Activated CD4-positive, alpha-beta T cell treated with anti-CD3 and anti-CD28 coated beads, Interleukin-2, amount 50 U/mL, for 24 hours (primary cell): ENCODE measurements at places on chromosomes 7 and 10.

GRCh38 chr7:88279323-88279722 is 27.4 kb downstream of the STEAP4 start:
- DNase-seq: no peak

DNA sequence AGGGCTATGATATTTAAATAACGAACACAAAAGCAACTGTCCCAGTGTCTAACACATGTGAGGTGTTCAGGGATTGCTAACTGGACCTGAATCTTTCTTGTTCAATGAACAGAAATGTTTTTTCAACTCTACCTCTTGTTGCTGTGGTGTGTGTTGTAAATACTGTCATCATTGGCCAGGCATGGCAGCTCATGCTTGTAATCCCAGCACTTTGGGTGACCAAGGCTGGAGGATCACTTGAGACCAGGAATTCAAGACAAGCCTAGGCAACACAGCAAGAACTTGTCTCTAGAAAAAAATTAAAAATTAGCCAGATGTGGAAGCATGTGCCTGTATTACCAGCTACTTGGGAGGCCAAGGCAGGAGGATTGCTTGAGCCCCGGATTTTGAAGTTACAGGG is 1250.9 kb downstream of the TYW1 start:
- DNase-seq: no peak

GRCh38 chr7:832968-833424 is 720 bp downstream of the SUN1 start:
- no peak for DNase-seq

DNA sequence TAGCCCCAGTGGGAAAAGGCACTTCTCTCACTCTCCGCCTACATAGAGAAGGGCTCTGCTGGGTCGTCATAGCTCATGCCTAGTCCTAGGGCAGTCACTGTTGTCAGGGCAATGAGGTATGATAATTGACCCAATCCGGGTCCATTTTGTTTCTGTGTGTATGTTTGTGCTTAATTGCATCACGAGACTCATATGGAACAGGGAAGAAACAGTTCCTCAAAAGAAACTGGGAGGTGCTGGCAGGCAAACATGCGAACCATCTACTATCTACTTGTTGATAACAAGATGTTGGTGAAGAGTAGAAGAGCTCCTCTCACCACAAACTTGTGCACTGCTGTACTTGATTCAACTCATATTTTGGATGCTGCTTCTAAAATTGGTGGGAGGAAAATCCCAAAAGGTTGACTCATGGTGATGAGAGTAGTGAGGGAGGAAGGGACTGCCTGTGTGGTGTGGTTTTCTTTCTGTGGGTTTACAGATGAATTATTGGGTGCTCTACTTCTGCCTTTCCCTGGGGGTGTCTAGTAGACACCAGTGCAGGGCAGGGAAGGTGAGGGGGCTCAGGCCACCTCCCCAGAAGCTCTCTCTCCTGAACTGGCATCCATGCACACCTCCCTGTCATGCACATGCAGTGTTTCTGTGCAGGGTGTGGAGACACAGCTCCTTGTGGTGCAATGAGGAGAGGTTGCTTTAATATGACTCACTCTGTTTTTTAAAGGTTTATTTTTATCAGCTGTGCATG is 29.4 kb downstream of the LSMEM1 start:
- no peak for DNase-seq

DNA sequence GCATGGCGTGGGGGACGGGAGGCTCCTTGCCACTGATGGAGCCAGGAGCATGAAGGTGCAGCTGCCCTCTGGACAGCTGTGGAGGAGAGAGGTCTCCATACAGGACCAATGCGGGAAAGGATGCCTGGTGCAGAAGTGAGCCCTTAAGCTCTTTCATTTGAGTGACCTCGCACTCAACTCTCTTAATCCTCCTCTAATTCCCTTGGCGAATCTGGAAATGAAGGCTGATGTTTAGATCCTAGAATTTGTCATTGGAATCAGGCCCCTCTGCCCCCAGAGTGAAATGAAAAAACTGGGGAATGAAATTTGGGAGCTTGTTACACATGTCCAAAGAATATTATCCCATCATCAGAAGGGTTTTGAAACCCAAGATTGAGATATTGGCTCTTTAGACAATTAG is 639.5 kb downstream of the LRMDA start:
- DNase-seq: no peak

DNA sequence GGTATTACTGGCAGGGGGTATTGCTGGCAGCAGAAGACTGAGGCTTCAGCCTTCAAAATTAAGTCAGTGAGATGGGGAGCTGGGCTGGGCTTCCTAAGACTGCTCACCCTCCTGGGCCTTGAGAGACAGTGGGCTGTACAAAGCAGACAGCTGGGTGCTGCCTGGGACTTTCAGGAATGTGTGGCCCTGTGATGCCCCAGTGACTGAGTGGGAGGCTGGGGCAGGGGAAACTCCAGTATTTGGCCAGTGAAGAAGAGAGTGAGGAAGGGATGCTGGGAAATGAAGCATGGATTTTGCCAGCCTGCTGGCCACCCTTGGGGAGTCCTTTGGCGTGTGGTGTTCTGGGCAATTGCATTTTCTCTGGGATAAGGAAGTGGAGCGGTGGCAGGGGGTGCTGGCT is 442 bp downstream of the ANKRD2 start:
- no peak for DNase-seq

- DNase-seq: no peak
These were observed 30.2 kb downstream of the TAS2R16 start for GRCh38 chr7:122965306-122965705.

DNA sequence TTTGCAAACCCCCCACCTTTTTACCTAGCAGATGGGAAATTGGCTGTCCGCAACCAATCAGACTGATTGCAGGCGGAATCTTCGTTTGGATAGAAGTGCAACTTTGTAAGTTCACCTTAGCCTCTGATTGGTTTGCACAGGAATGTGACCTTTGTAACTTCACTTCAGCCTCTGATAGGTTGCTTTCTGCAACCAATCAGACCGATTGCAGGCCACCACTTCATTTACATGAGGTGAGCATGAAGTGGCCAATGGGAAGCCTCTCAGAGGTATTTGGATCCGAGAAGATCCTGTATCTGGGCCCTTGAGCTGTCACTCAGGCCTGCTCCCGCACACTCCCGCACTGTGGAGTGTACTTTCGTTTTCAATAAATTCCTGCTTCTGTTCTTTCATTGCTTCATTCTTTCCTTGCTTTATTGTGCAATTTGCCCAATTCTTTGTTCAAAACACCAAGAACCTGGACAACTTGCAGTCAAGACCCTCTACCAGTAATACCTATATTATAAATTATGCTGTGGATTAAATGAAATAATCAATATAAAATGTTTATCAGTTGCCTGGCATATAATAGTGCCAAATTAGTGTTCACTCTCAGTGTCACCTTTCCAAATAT is 491.4 kb downstream of the PLXNA4 start:
- no peak for DNase-seq

DNA sequence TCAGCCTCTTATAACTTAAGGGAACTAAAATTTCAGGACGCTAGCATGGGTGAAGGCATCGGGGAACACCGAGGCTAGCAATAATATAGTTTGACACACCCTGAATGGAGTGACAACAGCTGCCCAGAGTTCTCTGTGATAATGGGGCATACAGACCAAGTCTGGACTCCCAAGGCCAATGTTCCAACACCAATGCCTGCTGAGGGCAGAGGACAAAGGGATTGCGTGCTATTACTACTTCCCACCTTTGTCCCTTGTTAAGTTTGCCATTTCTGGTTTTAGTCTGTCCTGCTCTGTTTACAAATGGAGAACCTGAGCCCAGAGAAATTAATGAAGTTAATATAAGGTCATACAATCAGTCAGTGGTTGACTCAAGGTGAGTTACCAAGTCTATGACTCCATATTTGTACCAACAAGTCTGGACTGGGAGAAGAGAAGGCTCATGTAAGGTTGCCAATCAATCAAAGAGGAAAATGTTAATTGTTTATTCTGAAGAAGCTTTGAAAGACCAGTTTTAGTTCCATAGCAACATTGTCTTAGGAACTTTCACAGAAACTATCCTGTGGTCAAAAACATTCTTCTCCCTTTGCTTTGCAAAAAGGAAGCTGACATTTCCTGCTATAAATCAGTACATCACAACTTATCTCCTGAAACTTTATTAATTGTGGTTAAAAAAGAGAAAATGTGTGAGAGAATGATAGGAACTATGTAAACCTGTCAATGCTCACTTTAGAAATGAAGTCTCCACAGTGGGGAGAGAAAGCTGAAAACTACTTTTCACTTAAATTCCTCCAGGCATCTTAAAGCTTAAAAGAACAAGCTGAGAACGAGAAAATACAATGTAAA is 74.5 kb downstream of the CCDC6 start:
- no peak for DNase-seq

DNA sequence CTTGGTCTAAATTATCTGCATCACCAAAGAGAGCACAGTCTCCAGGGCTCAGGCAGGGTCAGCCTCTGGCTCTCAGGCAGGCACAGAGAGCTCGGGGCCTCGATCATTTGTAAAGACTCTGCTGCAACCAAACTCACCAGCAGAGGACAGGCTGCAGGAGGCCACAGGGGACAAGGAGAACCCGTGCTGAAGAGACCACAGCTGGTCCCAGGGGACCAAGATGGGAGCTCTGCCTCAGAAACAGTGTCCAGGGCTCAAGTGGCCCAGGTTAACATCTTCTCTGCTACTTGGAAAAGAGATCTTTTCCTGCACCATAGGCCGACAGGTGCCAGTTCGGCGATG is 543.2 kb downstream of the PTPRN2 start:
- DNase-seq: no peak

DNA sequence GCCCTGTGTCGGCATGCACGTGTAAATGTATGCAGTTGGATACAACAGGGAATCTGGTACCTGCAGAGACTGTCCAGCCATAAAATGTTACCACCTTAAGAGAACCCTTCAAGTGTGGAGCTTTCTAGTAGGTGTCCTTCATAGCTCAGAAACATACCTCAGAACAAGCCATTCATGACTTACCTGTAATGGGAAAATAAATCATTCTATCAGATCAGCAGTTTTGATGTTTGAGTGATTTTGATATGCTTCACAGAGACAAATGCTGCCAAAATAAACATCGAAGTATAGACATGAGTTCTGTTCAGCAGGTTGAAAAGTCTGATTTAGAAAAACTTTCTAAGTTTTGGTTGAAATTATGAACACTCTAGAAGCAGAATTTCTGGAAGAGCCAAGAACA is 33.5 kb upstream of the UMAD1 start:
- DNase-seq: no peak

- DNase-seq: no peak
These were observed 301.3 kb upstream of the NFE2L3 start for GRCh38 chr7:25850735-25851134.

- no peak for DNase-seq
These were observed 84.6 kb downstream of the MACC1 start for GRCh38 chr7:20132585-20132984.

DNA sequence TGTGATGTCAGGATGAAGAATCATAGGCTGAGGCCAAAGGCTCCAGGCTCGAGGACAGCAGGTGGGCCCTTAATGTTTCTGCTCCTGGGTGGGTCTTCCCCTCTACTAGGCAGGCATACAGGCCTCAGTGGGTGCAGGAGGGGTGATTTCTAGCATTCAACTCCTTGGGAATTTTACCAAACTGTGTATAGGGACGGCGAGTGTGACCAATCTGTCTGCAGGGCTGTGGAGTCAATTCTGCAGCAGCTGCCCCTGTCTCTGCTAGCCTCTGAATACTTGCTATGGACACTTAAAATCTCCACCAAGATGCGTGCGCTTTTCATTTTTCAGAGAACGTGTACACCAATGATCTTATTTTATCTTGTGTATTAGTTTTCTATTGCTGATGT is 115.5 kb downstream of the WDR11 start:
- no peak for DNase-seq

DNA sequence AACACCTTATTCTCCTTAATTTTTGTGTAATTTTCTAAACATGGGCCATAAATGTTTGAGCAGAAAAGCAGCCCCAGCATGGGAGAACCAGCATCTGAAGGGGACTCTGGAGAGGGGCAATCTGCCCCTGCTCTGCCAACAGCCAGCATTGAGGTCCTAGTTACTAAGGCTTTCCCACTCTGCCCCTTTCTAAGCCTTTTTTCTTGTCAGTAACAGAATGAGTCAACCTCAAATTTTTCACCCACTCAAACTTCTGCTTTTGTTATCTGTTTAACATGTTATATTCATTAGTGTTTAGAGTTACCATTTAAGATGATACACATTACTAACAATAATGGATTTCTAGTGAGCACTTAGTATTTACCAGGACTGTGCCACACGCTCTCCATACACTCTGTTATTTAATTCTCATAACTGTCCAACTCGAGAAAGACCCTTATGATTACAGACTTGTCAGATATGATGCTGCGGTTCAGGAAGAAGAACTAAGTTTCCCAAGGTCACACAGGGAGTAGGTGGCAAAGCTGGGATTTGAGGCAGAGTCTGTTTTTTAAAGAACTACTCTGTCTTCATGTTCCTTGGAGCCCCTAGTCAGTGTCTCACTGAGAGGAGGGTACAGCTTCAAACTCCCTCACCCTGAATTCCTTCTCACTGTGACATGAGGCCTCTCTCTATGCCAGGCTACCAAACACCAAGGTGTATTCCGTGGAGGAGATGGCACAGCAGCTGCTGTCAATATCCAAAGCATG is 19.9 kb upstream of the GPAM start:
- no peak for DNase-seq

- DNase-seq: no peak
These were observed 266.9 kb downstream of the GRID1 start for GRCh38 chr10:86099542-86100334.

DNA sequence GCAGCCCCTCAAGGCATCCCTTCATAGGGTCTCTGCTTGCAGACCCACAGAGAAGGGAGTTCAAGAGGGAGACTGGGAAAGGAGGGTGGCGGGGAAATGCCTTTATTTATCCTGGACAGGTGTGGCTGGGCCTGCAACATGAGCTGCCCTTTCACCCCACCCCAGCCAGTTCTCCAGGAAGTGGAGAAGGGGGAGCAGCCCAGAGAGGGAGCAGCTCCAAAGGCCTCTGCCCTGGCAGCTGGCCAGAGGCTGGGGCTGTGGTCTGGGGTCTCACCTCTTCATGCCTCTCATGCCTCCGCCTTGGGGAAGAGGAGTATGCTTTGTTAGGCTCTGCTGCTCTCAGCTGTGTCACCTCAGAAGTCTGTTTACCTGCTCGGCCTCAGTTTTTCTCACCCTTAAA is 3.1 kb downstream of the LDB3 start:
- DNase-seq: no peak

- no peak for DNase-seq
These were observed 15.3 kb downstream of the ZFAND4 start for GRCh38 chr10:45657033-45657926.

DNA sequence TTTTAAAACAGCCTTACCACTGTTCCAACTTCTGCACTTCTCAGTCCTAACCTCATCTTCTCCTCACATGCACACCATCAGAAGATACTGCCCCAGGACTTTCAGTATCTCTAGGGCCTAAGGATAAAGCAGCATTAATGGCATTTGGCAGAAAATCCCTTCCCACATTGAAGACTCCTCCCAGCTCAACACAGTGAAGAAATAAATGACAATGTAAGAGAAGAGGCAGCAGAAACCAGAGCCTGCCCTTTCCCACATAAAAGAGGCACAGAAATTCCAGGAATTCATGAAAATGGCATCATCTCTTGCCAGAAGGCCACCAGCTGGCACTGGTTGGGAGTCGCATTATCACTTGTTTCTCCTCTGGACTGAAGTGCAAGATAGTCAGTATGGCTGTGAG is 3.7 kb downstream of the GCC1 start:
- DNase-seq: no peak
